ENCODE measurements at places on chromosomes 7 and 10. TPM values are rescaled to one million over a fixed set of nuclear protein-coding genes. Genes with fewer than 3 reads are reported as not detected.

Gene TBX20
- total RNA-seq: not detected

Gene ANKRD30A
- total RNA-seq: not detected

Gene SPAM1
- total RNA-seq: not detected

Gene ST8SIA6
- not detected for total RNA-seq

Gene ELN
- total RNA-seq: not detected

Gene SDK1
- total RNA-seq: 0.03 TPM

DNA sequence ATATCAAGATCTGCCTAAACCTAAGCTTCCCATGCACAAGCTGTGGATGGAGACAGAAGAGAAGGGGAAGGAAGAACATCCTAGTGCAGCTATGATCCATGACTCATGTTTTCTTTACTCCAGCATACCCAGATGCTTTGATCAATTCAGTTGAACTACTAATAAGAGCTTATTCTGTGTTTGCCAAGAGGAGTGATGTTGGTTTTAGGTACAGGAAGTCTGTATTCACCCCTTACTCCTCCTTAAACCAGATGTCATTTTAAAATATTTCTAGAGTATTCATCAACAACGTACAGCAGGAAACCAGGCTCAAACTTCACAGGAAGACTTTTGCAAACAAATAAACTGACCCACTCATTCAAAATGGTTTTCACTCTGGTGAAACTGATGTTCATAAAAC lies 29.2 kb downstream of the PANK1 start:
- H3K36me3 ChIP-seq: peaks cover 4% of the 10 kb centered on the region
- H3K4me3 ChIP-seq: no peak overlapping the region
- H3K27me3 ChIP-seq: peaks cover 2% of the 10 kb centered on the region
- DNase-seq: no peak
- H3K27ac ChIP-seq: no peak overlapping the region

Data from activated CD8-positive, alpha-beta T cell treated with anti-CD3 and anti-CD28 coated beads, Interleukin-2, amount 10 ng/mL, durations not matched to agents 7 days and 5 days (primary cell).